Epithelial cell of prostate (primary cell): ENCODE measurements at places on chromosomes 4 and X.

- DNase-seq, result no peak
These were observed 9.3 kb upstream of the GRPR start for GRCh38 chrX:16113978-16114565.

- peak; percentile 70 for DNase-seq
These were observed at the start of gene LRP2BP for GRCh38 chr4:185395238-185395955. TSS of gene LRP2BP (minus strand) at chr4:185395924. CDS start at chr4:185378186, 17,738 bp downstream.

GRCh38 chr4:48254381-48255071 is 15.1 kb downstream of the TEC start:
- DNase-seq, result no peak

DNA sequence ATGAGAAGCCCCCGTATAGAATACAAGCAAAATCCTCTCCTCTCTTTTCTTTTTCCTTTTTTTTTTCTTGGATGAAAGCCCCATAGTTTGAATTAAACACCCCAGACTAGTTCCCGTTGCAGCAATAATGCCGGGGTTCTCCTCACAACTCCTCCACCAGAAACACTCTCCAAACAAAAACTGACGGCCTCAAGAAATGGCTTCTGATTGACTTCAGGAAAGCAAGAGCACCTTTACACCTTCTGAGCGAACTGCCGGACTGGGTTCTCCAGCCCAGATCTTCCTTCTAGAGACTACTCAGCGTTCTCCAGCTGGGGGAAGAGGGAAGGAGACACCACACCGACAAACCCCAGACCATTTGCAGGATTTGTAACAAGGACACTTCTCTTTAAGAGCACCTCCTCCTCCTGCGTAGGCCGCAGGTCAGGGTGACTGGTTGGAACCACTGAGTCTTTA is 4.0 kb downstream of the HAND2 start:
- DNase-seq, result no peak

DNA sequence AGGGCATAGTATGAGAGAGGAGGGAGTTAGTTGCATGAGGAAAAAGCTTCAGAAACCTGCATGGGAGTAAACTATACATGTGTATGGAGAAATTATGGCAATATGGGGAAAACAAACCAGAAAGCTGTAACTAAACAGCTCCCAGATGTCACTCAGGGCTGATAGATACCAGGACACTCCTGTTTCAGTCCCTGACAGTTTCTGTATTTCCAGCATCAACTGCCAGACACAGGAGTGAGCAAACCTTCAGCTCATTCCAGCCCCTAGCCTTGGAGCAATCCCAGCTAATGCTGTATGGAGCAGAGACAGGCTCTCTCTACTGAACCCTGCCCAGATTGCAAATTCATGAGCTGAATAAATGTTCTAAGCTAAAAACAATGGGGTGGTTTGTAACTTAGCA is 382.9 kb upstream of the MAGEB18 start:
- no peak for DNase-seq

- DNase-seq, result no peak
These were observed 1047.6 kb downstream of the TECRL start for GRCh38 chr4:63361628-63362027.

GRCh38 chrX:28880136-28880535 is 292.9 kb downstream of the IL1RAPL1 start:
- no peak for DNase-seq

DNA sequence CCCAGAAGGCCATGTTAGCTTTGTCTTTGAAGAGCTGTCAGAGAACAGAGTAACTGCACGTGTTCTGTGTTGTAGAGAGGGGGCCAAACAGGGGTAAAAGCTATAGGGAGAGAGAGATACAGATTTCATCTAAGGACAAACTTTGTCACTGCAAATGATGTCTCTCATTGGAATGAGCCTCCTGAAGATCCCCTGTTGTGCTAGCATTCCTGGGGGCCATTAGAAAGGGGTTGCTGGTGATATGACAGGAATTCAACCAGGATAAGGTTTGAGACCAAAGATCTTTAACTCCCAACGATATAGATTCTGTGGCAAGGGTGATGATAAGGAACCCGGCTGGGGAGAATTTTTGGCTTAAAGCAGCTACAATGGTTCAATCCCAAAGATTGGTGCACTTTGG is 16.8 kb downstream of the MID1 start:
- no peak for DNase-seq

GRCh38 chr4:37725718-37726117 is 39.5 kb upstream of the RELL1 start:
- no peak for DNase-seq

- DNase-seq, result no peak
These were observed 2.8 kb downstream of the SH3D19 start for GRCh38 chr4:151322570-151322969.

GRCh38 chrX:33307911-33308354 is 96.6 kb upstream of the DMD start:
- no peak for DNase-seq

DNA sequence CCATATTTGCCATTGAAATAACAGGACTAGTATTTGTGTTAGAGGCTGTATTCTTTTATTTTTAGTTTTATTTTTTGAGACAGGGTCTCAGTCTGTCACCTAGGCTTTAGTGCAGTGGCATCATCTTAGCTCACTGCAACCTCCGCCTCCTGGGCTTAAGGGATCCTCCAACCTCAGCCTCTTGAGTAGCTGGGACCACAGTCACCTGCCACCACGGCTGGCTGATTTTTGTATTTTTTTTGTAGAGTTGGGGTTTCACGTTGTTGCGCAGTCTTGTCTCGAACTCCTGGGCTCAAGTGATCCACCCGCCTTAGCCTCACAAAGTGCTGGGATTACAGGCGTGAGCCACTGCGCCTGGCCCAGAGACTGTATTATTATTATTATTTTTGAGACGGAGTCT is 15.3 kb downstream of the TMEM131L start:
- no peak for DNase-seq

DNA sequence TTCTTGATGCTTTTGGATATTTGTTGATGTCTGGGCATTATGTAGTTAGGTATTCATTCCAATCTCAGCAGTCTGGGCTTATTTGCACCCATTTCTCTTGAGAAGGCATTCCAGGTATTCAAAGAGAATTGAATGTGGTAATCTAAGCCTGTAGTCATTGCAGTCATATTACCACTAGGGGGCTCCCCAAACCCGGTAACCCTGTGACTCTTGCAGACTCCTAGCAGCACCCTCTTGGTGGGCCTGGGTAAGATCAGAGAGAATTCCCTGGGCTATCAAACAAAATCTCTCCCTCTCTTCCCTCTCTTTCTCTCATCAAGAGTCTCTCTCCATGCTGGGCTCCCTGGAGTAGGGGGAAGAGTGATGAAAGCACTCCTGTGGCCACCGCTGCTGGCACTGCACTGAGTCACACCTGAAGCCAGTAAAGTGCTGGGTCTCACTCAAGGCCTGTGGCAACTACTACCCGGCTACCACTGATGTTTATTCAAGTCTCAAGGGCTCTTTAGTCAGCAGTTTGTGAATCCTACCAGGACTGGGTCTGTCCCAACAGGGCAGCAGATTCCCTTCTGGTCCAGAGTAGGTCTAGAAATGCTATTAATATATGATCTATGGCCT is 187.7 kb upstream of the NUDT10 start:
- DNase-seq, result no peak

DNA sequence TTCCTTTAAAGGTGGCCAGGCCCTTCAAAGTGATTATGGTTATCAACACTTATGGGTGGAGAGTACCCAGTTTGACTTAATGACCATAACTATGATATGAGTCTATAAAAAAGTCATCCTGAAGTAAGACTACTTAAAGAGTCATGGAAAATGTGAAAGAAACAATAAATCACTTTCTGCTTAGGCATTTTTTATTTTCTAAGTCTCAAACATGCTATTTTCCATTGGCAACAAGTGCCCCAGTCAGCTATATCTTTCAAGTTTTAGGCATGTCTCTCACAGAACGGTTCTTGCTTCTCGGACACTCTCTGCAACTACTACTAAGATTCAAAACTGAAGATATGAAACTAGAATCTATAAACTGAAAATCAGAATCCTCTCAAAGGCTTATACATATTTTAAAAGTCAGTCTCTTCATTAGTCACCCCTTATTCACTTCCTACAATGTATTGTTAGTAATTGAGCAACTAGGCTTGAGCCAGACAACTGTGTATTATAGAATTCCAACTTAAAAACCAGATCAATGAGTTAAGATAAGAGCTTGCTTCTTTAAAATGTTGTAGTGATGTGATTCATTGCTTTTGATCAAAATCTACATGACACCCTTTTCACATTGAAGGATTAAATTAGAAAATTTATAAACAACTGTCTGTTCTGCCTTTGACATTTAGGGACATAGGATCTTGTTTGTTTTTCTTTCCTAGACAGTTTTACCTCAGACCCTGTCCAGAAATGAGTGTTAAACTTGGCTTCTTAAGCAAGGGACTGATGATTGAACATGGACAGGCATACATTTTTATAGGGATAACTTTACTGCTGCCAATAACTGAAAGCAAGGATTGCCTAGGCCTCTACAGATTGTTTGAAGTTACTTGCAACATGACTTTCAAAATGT is 2.9 kb downstream of the ANTXR2 start:
- DNase-seq, result no peak

DNA sequence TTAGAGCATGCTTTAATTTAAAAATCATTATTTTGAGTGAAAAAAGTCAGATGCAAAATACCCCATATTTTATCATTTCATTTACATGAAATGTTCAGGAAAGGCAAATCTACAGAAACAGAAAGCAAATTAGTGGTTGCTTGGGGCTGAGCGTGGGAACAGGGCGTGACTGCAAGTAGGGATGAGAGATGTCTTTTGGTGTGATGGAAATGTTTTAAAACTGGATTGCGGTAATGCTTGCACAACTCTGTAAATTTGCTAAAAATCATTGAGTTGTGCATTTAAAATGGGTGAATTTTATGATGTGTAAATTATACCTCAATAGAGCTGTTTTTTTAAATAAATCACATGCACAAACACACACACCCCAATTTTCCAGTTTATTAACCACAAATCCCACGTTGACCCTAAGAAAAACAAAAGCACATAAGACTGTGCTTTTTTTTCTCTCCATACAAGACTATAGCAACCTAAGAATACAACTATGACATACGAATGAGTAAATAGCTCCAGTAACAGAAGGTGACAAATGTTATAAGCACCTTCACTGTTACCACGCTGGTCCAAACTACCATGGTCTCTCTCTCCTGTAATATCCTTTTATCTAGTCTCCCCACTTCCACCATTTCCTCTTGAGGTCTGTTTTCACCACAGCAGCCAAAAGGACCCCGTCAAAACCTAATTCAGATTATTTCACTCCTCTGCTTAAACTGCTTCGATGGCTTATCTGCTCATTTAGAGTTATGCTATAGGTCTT is 37.2 kb downstream of the FRMD7 start:
- no peak for DNase-seq

GRCh38 chr4:177974461-177974860 is 532.2 kb upstream of the AGA start:
- DNase-seq, result no peak

- DNase-seq, result no peak
These were observed 712 bp downstream of the PNPLA4 start for GRCh38 chrX:7926501-7926900.

- DNase-seq, result no peak
These were observed 191.6 kb downstream of the ANAPC10 start for GRCh38 chr4:144906181-144906925.

DNA sequence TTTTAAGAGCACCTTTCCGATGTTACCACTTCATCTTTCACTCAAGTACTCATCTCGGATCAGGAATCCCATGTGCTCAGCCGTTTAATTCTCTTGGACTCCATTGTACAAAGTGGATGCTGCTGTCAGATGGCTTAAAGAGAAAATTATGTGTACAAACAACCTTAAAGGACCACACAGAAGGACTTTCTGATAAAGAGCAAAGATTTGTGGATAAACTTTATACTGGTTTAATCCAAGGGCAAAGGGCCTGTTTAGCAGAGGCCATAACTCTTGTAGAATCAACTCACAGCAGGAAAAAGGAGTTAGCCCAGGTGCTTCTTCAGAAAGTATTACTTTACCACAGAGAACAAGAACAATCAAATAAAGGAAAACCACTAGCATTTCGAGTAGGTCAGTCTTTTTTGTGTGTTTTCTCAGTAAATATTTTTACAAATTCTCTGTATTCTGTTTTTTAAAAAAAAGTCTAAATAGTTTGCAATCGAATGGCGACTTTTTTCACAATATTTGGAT is 20.1 kb downstream of the MMAA start:
- no peak for DNase-seq

DNA sequence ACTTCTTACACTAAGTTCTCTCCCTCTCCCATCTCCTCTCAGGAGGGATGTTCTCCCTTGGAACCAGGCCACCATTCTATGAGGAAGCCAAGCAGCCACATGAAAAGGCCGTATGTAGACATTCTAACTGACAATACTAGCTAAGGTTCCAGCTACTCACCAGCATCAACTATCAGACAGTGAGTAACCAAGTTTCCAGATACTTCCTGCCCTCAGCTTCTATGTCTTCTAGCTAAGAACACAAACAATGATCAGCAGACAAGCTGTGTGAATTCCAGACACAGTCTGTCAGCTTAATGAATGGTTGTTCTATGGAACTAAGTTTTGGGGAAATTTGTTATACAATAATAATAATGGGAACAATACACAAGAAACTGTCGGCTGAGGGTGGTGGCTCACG is 50.8 kb downstream of the SMIM14 start:
- DNase-seq, result no peak

- no peak for DNase-seq
These were observed at the start of gene FAM149A for GRCh38 chr4:186104114-186104889. TSS of gene FAM149A (plus strand) at chr4:186104704.

- DNase-seq, result no peak
These were observed 72.6 kb downstream of the GATB start for GRCh38 chr4:151688003-151688784.

- no peak for DNase-seq
These were observed 23.6 kb upstream of the SMPX start for GRCh38 chrX:21781525-21781924.

DNA sequence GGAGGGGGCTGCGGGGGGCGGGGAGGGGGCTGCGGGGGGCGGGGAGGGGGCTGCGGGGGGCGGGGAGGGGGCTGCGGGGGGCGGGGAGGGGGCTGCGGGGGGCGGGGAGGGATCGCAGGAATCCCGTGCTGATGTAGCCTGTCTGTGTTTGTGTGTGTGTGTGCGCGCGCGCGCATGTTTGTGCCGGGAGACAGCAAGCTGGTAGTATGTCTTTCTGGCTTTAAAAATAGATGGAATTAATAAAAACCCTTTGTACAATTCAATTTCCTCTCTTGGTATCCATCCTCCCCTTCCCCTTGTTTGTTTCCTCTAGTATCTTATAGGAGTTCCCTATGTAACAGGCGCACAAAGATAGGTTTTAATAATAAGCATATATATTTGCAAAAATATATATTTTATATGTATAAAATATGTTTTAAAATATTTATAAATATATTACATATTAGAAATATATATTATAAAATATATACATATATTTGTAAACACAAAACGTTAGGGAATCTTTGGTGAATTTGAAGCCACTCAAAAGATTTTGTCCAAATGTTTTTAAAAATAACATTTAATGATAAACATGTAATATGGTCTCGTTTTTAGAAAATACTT is 782 bp downstream of the ARHGAP24 start:
- no peak for DNase-seq

DNA sequence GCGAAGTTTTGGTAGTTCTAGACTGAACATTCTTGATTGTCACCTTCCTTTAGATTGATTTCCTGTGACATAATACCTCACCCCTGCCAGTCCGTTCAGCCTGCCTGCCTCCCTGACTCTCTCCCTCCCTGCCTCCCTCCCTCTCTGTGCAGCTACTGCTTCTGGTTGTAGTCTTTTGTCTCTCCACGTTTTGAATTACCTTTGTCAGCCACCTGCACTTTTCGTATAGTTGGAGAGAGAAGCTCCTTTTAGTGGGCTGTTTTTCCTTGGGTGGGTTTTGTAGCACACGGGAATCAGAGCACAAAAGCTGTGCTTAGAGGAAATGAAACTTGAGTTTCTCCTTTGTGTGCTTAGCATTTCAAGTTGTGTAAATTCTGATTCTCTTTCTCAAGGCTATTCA is 32.6 kb upstream of the MSMO1 start:
- no peak for DNase-seq
